ENCODE measurements at places on chromosomes 12 and 14.
A peak's percentile ranks its signal among the peaks of the same experiment; 100 is the strongest.

DNA sequence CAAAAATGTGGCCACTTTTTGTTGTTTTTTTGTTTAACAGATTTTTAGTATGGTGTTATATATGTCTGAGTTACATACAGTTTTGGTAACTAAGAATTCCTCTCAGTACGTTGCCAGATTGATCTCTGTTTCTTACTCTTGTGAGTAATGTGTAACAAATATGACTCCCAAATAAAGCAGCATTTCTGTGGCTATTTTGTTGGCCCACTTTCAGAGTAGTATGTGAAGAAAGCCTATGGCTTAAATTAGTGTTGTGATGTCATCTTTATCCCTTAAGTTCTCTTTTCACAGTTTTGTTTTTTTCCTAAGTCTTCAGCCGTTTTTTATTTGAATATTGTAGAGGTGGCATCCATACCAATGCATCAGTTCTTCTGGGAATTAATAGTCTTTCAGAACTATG, 10.7 kb downstream of the PCNX4 start:
- DNase-seq = no peak

DNA sequence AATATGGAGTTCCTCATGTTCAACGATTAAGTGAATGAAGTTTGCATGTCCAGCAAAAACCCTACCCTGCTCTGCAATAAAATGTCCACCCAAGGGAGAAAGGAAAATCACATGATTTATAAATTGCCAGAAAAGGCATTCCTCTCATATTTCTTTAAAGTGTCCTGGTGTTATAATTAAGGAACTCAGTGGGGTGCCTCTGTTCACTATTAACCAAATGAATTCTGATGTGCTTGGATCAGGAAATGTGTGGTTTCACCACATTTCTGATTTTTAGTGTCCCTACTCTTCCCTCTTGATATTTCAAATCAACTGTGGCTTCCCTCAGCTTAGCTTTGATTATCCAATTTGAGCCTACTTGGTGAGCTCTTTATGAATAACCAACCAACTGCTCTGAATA, 208.1 kb downstream of the PHLDA1 start:
- no peak for DNase-seq

DNA sequence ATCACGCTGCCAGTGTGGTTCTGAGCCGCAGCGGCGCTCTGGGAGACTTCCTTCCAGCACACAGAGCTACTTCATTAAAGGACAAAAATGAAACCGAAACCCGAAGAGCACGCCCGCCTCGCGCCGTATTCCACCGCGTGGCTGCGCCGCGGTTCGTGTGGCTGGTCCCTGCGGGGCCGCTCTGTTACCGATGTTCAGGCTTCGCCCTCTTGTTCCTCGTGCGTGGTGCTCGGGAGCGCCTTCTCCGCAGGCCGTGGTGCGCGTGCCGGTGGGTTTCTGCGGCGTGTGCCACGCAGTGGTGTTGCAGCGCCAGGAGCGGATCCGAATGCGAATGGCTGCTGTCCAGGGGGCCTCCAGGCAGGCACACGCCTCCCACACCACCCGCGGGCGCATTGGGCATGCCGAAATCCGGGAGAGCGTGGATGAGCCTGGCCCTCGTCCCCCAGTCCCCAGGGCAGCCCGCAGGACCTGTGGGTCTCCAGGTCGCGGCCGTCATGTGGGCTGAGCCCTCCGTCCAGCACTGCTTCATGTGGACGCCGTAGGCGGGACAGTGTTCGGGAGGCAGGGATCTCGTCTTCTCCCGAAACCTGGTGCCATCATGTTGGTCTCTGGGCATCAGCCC, 91.2 kb downstream of the ADGRD1 start:
- DNase-seq = no peak

DNA sequence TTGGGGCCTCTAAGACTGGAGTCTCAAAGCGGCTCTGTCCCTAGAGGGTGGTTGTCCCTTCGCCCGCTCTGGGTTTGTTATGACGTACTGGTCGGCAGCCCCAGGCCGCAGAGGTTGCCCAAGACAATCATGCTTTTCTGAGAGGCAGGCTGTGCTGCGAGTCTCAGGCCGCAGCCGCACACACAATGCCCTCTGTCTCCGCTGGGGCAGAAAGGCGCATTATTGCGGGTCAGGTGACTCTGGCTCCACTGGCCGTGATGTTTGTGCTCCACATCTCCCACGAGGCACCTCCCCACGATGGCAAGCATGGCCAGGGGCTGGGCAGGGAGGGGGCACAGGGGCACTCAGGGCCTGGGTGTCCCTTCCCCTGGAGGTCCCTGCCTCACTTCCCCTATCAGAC, 21.0 kb upstream of the PLEKHG3 start:
- DNase-seq = no peak

DNA sequence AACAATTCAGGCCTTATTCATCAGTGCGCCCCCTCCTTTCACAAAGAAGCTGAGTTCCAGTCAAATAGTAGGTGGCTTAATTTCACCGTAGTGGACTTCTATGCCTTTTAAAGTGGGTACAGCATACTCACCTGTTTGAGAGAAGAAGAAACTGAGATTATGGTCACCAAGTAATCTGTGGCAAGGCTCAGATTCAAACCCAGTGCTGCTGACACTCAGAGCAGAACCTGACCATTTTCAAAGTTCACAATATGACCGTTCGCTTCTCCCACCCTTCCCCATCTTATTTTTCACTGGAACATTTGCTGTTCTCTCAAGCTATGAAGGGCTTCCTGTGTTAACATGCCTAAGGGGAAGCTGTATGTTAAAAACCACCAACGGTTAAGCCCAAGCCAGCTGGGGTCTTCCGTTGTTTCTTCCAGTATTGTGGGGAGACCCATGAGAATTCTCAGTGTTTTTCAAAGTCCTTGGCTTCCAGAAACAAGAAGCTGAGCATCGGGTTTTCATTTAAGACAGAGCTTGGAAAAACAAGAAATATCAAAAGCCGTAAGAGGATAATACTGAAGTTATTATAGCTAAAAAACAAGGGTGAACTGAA, 6.1 kb upstream of the PSMA6 start:
- DNase-seq = no peak

DNA sequence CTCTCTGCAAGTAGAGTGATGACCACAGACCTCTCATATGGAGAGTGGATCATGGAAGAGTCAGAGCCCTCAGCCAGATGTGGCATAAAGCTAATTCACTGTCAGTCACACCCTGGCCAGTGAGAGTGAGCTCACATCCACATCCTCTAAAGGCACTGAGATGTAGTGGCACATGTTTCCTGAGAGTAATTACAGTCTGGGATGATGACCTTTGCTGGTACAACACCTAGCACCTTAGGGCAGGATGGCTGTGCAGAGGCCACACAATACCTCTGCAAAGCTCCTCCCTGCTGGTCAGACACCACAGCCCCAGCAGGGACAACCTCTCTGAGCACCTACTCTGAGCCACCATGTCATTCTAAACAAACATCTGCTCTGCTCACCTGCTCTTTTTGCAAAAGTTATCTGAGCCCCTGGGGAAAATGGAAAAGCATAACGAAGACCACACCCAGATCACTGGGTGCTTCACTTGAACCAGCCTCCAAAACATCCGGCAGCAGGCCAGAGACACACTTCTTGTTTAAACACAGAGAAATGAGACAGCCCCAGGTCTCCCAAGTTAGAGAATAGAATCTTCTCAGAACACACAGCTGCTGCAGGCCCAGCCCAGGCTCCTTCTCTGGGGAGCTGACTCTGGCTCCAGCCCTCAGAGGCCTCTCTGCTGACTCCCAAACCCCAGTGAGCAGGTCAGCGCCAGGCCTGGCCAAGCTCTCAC, 30.3 kb downstream of the PITPNM2 start:
- DNase-seq = no peak

DNA sequence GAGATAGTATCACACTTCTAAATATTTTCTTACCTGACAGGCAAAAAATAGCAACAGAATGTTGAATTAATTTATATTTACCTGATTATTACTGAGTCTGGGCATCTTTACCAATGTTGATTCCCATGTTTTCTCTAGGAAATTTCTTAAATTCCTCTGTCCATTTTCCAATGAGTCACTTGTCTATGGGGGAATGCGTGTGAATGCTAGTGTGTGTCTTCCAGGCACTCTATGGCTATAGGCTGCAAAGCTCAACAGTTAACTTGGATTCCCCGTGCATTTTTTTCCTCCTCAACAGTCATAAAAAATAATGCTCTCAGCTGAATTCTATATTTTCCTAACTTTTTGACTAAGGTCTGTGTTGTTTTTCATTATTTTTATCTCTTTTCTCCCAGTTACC, 1385.8 kb upstream of the FLRT2 start:
- no peak for DNase-seq

- DNase-seq = no peak
Observed at GRCh38 chr12:121801595-121802484, 2.0 kb upstream of the SETD1B start.

DNA sequence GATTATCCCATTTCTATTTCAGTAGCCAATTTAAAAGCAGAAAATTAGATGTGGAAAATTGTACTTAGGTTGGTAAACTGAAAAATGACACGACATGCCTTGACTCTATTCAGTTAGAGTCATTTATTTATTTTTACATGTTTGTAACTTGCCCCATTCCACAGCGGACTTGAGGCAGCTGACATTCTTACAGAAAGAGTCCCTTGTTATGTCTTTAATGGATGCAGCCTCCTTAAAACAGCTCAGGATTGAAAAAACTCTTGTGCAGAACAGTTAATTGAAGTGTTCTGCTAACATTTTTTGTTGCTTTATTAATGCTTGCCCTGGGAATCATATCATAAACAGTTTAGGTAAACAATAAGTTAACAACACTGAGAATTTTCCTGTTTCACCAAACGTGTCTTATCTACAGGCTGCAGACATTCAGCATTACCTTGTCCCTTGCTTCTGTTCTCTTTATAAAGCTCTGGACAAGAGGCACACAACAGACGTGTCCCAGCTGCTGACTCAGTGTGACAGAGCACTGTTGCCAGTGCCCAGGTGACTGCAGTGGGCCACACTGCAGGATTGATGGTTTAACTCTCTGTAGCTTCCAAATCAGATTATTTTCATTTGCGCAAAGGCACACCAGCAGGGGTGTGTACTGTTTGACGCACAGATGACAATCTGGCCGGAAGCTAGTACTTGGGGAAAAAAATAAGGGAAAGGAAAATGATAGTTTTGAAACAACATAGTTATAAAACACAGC, 101.6 kb downstream of the PELI2 start:
- no peak for DNase-seq

- no peak for DNase-seq
Observed at GRCh38 chr12:50006280-50006679, 19.0 kb downstream of the RACGAP1 start.

DNA sequence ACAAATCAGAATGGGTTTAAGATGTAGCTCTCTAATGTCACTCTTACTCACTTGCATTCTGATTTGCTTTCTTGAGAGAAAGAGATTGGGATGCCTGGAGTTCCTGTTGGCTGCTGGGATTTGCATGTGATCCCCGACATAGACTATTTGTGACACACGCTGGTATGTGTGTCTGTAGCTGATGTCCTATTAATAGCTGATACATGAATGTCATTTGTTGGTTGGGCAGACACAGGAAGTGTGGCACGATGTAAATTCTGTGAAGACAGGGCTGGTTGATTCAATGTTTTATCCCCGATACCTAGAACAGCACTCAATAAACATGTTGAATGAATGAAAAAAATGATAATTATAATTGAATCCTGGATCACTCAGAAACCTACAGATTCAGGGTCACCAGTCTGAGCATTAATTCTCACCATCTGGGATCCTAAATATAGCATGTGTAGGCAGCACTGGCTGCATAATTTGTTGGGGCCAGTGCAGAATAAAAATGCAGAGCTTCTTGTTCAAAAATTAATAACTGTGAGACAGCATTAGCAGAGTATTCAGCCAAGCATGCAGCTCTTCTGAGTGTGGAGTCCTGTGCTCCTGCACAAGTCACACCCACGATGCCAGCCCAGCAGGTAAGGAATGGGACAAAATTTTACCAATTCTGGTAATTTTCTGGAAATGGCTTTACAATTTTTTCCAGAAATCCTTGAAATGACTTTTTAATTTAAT, 35.5 kb upstream of the SOCS2 start:
- peak; percentile 12 for DNase-seq

- DNase-seq = no peak
Observed at GRCh38 chr12:112879191-112879705, 27.5 kb upstream of the OAS1 start.

DNA sequence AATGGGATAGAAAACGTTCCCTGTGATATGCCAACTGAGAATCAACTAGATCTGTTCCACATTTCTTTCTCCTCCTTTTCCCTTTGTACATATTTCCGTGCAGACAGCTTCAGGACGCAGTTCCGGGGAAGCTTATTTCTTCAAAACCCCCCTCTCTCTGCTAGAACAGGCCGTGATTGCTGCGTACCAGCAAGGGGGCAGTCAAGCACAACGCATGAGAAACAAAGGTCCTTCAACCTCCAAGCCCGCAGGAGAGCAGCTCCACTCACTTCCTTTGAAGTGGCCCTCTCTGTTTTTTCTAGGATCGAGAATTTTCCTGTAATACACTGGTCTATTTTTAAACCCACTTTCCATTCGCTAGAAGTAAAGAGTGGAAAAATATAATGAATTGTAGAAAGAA, 80.8 kb downstream of the ZNF664 start:
- peak; percentile 5 for DNase-seq

DNA sequence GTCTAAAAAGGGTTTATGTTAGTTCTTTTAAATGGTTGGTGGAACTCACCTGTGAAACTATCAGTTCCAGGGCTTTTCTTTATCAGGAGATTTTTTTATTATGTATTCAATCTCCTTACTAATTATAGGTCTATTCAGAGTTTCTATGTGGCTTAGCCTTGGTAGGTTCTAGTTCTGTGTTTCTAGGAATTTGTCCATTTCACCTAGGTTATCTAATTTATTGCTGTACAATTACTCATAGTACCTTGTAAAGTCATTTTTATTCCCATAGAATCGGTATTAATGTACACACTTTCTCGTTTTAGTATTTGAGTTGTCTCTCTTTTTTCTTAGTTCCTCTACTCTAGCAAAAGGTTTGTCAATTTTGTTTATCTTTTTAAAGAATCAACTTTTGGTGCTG, 59.0 kb downstream of the BORCS5 start:
- no peak for DNase-seq

- DNase-seq = no peak
Observed at GRCh38 chr12:69985656-69986055, 160.6 kb downstream of the MYRFL start.

- no peak for DNase-seq
Observed at GRCh38 chr14:72974661-72975060, 48.4 kb downstream of the DCAF4 start.

GRCh38 chr12:81249976-81250375, 172.1 kb downstream of the ACSS3 start:
- DNase-seq = peak; percentile 73

DNA sequence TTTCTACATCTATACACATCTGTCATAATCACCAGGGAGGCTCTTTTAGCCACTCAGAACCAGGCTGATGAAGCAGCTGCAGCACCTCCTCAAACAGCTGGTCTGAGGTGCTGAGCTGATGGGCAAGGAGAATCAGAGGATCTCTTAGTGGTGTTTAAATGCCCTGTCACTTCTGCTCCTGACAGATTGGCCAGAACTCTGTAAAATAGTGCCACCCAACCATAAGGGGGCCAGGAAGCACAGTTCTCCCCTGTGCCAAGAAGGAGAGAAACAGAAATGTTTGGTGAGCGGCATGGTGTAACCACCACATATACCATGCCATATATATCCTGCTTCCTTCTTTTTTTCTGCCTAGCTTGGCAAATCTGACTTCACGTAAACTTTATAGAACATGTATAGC, 12.8 kb downstream of the SOCS2 start:
- no peak for DNase-seq

GRCh38 chr12:5200278-5201087, 156.8 kb downstream of the KCNA5 start:
- peak; percentile 67 for DNase-seq
